Stimulated activated CD8-positive, alpha-beta memory T cell treated with anti-CD3 and anti-CD28 coated beads, Interleukin-2, amount 100 ng/mL, for 1 hour (primary cell): ENCODE measurements at places on chromosomes 1 and 21.
A peak's percentile ranks its signal among the peaks of the same experiment; 100 is the strongest.

GRCh38 chr1:43279161-43279560 is 6.2 kb downstream of the C1orf210 start:
- no peak for DNase-seq

GRCh38 chr1:113855630-113856400 is 15.7 kb downstream of the PTPN22 start:
- DNase-seq, result no peak

DNA sequence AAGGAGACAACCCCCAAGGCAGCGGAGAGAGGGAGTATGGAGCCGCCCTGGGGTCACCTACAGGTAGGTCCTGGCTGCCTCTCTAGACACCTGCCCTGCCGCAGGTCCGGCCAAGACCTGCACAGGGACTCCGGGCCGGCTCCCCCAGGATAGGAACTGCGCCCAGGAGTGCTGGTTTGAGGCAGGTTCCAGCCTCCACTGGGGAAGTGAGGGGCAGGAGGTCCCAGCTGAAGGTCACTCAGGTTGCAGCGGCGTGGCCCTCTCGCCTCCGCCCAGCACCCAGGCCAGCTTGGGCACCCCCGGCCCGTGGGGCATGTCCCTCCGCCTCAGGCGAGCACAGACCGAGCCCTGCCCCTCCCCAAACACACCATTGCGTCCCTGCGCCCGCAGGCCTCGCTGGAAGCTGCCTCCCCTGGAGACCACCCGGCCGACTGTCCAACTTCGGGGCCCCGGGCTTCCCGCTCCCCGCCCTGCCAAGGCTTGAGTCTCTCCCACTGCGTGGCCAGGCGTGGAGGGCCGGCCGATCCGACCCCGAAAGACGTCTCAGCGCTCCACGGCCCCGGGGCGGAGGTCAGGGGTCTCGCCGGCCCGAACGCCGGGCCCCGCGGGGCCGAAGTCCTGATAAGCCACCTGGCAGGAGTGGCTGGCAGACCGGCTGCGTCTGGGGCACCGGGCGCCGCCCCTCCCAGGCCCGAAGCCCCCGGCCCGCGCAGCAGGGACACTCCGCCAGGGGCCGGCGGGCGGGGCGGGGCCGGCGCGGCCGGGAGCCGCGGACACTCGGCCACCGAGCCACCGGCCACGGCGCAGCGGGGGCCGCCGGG is 1.4 kb upstream of the SKI start:
- no peak for DNase-seq

DNA sequence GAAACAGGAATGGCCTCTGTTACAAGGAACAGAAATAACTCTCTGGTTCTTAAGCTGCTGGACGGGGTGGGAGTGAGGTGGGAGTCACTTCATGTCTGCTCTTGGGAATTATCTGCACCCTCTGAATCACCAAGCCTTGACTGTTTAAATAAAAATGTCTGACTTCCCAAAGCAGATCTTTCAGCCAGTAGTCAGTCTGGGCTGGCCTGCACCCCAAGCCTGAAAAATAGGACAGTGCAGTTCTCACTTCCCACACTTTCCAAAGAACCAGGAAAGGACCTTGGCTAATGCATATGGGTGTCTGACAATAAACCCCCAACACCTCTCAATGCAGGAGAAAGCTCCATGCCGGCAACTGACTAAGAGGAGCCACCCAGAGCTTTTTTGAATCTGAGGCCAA is 796 bp downstream of the S100A7 start:
- no peak for DNase-seq

GRCh38 chr1:24357038-24357437 is 37.9 kb downstream of the GRHL3 start:
- no peak for DNase-seq

- DNase-seq, result no peak
Measured at GRCh38 chr1:7233237-7233540, 447.9 kb downstream of the CAMTA1 start.

GRCh38 chr1:67705735-67706453 is 20.9 kb downstream of the GADD45A start:
- no peak for DNase-seq

DNA sequence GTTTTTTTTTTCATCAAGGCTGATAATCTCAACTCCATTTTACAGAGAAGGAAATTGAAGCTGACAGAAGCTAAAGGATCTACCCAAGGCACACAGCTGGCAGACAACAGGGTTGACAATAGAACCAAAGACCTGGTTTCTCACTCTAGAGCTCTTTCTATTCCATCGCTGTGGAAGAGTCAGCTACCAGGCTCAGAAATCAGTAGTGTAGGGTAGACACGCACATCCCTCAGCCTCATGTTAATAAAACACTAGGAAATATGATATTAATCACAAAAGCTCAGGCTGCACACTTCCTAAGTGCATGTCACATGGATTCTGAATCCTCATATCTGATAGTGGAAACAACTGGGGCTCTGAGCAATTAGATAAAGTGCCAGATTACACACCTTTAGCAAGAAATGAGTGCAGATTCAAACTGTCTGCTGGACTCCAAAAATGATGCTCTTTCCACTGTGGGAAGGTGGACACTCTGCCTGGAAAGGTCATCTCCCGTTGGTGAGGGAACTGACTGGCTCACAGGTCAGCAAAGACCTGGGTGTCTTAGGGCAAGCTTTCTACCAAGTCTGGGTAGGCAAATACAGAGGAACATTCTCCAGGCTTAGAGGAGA is 139.1 kb downstream of the TGFBR3 start:
- DNase-seq, result no peak

DNA sequence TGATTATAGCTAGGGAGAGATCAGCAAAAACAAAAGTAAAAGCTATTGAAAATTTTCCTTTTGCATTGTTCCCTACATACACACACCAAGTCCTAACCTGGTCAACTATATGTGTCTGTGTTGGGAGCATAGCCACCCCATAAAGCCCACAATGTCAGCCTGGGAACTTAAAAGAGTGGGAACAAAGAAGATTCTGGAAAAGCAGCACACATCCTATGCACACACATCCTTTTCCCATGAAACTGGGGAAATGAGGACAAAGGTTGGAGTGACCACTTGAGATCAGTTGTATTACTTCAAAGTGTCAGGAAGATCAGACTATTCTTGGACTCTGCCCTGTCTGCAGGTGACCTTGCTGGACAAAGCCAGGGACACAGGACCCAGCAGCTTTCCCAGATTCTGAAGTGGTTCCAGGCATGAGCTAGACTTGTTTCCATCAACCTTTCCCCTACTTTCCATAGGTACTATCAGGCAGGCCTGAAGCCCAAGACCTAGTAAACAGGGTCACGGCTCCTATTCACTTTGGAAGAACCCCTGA is 15.9 kb downstream of the TXNIP start:
- no peak for DNase-seq

GRCh38 chr1:6322161-6322560 is 61.3 kb upstream of the GPR153 start:
- no peak for DNase-seq

DNA sequence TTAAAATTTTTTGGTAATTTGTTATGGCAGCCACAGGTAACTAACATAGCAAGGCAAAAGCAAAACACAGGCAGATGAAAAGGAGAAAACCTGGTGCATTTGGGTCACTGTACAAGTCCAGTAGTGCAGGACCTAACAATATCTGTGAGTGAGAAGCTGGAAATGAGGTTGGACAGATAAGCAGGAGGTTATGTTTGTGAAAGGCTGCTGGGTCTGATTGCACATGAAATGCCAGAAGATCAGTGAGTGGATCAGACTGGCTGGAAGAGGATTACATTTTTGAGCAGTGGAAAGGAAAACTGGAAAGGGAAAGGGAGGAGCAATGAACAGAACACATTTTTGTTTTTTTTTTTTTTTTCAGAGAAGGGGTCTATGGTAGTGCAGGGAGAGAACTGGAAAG is 73.6 kb downstream of the CYYR1 start:
- no peak for DNase-seq

- DNase-seq, result peak; percentile 21
Measured at GRCh38 chr1:165369255-165369848, 12.8 kb upstream of the LMX1A start.

- DNase-seq, result no peak
Measured at GRCh38 chr1:201219481-201220387, 29.1 kb downstream of the IGFN1 start.

GRCh38 chr1:29320156-29320940 is 84.0 kb downstream of the PTPRU start:
- no peak for DNase-seq

DNA sequence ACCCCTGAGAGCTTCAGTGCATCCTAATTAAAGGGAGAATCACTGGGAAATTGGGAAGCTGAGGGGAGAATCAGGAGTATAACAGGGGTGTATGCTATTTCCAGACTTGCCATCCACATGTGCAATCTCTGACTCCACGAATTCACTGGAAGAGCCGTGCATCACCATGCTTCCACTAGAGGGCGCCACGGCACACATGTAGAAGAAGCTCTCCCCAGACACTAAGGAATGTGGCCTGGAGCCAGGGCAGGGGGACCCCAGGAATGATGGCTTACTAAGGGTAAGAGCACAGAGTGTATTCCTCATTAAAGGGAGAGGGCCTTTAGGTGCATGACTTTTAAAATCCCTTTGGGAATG is 81.5 kb downstream of the ABCA4 start:
- DNase-seq, result no peak

- DNase-seq, result no peak
Measured at GRCh38 chr1:169697755-169698154, 13.7 kb downstream of the SELL start.

GRCh38 chr1:40684669-40685068 is 6.8 kb upstream of the NFYC start:
- DNase-seq, result no peak

- DNase-seq, result no peak
Measured at GRCh38 chr1:9448132-9449109, 90.8 kb upstream of the SLC25A33 start.

GRCh38 chr1:90969241-90969640 is 52.6 kb downstream of the ZNF644 start:
- no peak for DNase-seq

- DNase-seq, result no peak
Measured at GRCh38 chr1:49181033-49181432, 404.3 kb upstream of the BEND5 start.

DNA sequence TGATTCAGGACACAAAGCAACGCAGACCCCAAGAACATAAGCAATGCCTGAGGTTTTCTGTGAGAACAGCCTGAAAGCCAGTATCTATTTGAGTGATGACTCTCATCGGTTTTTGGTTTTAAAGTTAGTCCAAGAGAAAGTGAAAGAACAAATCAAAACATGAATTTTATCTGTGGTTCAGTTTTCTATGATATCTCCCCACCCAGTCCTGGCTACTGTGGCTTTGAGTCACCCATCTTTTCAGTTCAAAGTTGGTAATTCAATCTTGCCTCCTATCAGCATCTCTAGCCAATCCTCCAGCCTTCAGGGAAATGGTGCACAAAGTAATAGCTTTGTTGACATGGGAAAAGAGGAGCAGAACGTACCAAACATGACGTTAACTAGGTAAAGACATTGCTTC is 40.5 kb upstream of the KRTAP19-8 start:
- no peak for DNase-seq

- no peak for DNase-seq
Measured at GRCh38 chr1:220219865-220220698, 52.2 kb downstream of the RAB3GAP2 start.

- no peak for DNase-seq
Measured at GRCh38 chr1:23810818-23811540, 10.4 kb upstream of the GALE start.

GRCh38 chr1:2540816-2541492 is 10.9 kb upstream of the HES5 start:
- DNase-seq, result no peak

DNA sequence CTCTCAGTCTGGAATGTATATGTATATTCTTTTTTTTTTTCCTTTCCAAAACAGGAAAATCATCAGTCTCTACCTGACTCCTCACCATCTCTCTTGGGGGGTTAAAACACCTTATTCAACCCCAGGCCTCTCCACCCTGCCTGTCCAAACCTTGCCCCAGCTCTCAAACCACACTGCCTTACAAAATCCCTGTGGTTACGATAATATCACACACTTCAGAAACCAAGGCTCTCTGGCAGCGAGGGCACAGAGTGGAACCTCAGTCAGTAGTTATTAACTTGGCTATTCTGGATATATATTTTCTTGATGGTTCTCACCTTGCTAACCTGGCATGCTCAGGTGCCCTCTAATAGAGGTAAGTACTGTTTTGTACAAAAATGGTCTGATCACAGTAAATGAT is 24.7 kb downstream of the KIAA0040 start:
- no peak for DNase-seq

DNA sequence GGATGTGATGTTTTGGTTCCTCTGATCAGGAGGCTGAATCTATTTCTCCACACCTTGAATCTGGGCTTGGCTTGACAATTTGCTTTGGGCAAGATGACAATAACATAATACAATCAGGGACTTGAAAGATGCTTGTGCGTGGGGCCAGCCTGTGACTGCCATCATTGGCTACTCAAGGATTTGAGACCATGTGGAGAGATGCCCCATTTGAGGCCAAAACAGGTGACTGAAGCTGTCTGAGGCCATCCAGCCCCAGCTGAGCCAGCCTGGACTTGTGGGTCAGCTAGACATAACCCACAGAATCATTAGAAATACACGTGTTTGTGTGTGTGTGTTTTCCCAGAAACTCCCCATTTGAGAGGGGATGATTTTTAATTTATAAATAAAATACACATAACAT is 421.5 kb downstream of the PTPRU start:
- no peak for DNase-seq

DNA sequence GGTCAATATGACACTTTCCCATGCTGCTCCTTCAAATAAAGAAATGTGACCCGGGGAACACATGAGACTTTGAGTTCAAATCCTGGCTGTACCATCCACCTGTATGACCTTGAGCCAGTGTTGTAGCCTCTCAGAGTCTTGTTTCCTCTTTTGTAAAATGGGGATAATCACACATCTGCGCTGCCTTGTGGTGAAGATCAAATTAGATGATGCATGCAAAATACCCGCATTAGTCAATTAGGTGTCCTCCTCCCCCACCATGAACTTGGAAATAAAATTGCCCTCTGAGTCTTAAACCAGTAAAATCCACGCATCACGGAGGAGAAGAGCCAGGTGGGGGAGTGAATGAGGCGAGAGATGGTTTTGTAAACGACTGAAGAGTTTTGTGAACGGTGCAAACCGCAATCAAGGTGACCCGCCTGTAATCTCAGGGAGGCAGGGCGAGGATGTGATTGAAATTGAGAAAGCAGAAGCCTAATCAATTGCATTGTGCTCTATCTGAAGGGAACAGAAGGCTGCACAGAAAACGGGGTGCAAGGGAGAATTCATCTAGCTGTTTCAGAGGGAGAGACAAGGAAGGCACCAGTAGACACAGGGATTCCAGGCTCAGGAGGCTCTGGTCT is 5.8 kb upstream of the AHDC1 start:
- no peak for DNase-seq
